Cardiac septum (tissue), 1 donor: ENCODE measurements at places on chromosomes 12 and 14.

DNA sequence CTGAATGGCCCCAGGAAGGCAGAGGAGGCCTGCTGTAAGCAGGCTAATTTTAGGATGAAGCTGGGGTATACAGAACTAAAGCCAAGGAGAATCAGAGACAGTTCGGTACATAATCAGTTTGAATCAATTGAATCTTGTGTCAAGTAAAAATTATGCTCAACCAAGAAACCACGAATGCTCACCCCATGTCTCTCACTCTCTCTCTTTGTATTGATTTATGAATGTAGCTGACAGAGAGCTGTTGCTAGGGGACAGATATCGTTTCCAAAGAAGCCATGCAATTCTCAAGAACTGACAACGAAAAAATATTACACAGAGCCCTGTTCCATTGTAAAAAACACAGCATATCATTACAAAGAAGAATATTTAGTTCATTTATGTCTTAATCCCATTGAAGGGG, 151.1 kb upstream of the PKP2 start:
- no peak for DNase-seq

GRCh38 chr12:108270035-108270848, 68.9 kb downstream of the CMKLR1 start:
- no peak for DNase-seq

DNA sequence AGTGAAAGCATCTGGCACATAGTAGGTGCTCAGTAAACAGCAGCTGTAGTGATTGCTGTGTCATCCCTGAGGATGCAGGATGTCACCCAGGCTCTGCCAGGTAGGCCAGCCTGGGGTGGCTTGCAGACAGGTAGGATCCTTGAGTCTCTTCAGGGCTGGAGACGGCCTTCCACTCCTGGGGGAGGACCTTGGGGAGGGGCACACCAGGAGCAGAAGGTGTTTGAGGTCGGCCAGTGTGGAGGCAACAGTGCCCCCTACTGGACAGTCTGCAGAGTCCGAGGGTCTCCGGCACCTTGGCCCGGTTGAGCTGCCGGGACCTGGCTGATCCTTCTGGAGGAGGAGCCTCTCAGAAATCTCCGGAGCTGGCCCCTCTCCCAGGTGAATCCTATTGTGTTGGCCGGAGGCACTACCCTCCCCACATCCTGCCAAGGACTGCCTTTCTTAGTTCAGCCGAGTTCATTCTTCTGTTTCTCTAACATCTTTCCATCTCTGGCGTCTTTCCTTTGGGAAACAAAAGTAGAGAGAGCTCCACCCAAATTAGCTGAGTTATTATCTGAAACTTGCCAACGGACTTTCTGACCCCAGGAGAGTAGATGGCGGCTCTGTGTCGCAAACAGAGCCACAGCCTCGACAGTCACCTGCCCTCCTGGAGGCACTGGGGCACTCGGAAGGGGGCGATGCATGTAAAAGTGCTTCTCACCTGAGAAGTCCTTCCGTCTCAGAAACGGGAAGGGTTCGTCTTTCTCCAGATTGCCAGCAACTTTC, 41.8 kb upstream of the CLMN start:
- no peak for DNase-seq

- no peak for DNase-seq
These were observed 14.8 kb upstream of the APOF start for GRCh38 chr12:56377310-56377988.

DNA sequence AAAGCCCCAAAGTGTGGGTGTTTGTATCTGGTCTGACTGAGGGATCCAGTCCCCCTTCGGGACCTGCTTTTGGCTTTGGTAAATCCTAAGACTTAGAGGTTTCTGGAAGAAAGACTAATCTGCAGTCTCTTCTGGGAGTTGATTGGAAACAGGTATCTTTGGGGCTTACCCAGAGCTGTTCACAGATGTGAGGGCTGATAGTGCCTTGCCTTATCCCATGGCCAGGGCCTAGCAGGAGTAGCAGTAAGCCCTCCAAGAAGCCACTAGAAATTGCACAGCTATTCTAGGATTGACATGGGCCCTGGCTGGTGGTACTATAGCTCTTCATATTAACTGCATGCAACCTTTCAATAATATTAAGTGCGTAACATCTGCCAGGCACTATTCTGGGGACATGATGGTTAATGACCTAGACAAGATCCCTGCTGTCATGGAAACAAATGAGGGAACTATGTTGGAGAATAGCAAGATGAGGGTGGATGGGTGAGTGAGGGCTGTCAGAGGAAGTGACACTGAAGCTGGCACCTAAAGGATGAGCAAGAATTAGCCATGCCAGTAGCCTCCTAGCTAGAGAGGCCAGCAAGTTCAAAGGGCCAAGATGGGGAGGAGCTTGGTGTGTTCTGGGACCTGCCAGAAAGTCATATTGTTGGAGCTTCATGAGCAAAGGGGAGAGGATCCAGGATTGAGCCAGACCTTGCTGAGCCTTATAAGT, 71.7 kb downstream of the CRADD start:
- no peak for DNase-seq

GRCh38 chr14:21334202-21334906, 49.5 kb downstream of the SUPT16H start:
- DNase-seq, result no peak

DNA sequence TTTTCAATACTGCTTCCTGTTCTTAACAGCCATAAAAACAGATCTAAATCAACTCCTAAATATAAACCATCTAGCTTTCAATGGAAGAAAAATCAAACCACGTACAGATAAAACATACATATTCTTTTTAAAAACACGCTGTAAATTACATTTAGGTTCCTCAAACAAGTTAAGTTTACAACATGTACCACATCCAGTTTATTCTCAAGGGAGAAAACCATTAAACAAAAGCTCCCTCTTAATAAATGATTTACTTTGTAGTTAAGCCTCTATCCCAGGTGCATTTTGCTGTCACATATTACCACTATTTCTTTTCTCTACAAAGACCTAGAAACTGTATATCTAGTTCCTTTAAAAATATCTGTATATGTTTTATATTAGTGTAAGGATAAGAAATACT, 3.1 kb downstream of the NUMB start:
- DNase-seq, result no peak

DNA sequence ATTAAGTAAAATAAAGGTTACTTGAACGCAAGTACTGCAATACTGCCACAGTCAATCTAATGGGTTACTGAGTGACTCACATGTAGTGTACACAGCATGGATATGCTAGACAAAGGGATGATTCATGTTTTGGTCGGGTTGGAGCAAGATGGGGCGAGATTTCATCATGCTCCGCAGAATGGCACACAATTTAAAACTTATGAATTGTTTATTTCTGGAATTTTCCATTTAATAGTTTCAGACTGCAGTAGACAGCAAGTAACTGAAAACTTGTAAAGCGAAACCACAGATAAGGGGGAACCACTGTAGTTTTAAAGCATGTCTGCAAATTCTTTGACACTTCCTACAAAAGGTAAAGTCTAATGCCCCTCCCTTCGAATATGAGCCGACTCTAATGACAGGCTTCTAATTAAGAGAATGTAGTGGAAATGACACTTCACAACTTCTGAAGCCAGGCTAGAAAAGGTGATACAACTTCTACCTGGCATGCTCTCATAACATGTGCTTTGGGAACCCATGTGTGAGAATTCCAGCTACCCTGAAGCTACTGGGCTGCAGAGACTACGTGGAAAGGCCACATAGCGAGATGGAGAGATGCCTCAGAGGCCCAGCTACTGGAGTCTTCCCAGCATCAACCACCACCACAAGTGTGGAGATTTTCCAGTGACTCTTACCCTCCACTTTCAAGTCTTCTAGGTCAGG, 13.9 kb upstream of the TCP11L2 start:
- DNase-seq, result no peak

- DNase-seq, result no peak
These were observed 689.5 kb upstream of the MGAT4C start for GRCh38 chr12:86945685-86946196.

- no peak for DNase-seq
These were observed 114.3 kb downstream of the KSR2 start for GRCh38 chr12:117854339-117855012.

DNA sequence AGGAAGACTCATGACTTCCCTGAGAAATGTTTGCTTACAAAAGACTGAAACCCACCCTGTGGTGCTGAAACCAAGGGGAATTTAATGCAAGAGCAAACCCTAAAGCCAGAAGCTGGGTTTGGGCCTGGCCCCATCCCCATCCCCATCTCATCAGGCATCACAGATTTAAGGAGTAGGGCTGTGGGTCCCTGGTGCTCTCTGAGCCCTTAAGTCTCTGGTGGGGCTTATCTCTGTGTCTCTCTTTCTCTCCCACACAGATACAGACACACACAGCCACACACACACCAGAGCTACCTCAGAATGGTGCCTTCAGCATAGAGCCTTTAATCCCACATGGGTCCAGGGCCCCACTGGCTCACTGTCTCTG, 237.1 kb downstream of the SLC41A2 start:
- DNase-seq, result no peak

- no peak for DNase-seq
These were observed 93.1 kb downstream of the DDHD1 start for GRCh38 chr14:53060046-53060445.

GRCh38 chr12:110649341-110649847, 35.5 kb downstream of the TCTN1 start:
- no peak for DNase-seq

DNA sequence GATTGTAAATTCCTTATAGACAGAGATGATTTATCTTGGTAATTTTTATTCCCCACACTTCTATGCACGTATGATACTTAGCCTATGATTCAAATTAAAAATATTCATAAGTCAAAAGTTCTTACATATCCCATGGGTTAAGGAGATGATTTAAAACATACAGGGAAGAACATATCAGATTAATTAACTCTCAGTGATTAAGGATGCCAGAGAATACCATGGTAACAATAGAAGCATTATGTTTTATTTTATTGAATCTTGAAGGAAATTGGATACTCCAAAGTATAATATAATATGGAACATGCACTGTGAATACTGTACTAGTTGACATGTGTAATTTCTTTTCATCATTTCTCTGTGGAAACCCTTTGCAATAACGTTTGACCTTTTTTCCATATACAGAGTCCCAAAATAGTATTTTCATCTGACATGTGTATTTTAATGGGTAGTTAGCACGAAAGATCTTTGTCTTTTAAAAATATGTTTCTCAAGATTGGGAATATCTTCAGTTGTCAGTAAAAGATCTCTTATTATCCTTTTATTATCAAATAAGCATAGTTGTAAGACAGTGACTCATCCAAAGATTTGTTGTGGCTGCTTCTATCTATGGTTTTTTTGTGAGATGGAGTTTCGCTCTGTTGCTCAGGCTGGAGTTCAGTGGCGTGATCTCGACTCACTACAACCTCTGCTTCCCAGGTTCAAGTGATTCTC, 166.7 kb downstream of the RAD51B start:
- DNase-seq, result no peak

- DNase-seq, result no peak
These were observed 5.8 kb downstream of the KERA start for GRCh38 chr12:91052026-91052425.

DNA sequence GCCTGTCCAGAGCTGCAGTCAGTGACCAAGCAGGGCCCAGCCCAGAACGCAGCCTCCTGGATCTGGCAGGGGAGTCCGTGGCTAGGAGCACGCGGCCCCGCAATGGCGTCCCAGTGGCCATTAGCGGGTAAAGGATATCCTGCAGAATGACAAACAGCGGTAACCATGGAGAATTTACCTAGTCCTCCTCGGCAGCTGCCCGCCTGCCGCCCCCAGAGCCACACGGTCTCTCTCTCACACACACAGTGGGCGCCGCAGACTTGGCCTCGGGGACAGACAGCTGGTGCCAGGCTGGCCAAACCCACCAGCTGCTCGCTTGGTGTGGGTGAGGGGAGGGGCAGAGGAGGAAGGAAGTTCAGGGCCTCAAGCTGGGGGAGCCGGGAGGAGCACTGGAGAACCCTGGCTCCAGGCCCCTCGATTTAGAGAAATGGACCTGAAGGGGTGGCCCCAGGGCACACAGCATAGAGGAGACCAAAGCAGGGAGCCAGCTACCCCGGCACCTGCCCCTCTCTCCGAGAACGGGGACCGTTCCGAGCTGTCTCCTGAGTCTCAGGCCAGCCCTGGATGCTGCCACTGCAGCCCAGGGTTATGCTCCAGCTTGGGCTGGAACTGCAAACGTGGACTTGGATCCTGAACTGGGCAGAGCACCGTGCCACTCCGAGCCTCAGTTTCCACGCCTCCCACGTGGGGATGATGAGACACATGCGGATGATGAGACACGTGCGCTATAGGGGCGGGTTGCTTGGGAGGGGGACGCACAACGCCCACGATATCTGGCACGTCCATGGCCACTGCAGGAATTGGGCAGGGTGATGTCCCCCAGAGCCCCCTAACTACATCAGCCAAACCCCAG, 3.4 kb downstream of the CDK2AP1 start:
- DNase-seq, result no peak

GRCh38 chr12:51941011-51941581, 10.4 kb upstream of the ACVR1B start:
- DNase-seq, result no peak

DNA sequence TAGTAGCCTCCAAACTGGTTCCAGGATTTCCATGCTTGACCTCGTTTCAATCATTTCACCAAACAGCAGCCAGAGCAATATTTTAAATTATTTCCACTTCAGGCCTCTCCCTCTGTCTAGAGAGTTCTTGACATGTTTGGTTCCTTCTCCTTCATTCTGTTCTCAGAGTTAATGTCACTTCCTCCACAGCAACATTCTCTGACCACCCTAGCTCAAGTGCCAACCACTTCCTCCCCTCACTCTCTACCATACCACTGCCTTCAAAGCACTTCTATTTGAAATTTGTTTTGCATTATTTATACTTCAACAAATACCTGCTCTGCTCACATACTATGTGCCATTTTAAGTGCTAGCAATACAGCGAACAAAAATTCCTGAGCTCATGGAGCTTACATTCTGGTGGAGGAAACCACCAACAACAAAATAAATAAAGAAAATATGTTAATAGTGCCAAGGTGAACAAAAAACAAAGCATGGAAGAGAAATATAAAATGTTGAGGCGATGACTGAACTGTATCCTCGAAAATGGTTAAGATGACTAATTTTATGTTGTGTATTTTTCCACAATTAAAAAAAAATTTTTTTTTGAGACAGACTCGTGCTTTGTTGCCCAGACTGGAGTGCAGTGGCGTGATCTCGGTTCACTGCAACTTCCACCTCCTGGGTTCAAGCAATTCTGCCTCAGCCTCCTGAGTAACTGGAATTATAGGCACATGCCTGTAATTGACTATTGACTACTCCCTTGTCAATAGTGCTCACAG, 17.3 kb downstream of the BAZ1A start:
- no peak for DNase-seq

DNA sequence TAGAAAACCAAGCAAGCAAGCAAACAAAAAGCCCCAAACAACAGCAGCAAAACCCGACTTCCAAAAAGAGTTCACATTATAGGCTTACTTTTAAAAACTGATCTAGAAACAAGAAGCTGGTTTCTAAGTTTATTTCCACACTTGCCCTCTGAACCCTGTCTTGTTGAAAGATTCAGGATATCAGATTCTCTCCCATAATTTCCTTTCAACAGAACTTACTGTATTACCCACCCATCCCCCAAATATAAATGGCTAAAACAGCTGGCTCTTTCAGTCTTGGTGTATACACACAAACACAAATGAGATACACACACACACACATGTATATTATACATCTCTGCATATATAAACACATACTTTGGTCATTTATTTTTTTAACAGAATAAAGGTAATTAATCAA, 460.9 kb downstream of the ZFP36L1 start:
- DNase-seq, result no peak

- DNase-seq, result no peak
These were observed 53.9 kb downstream of the DNAH10 start for GRCh38 chr12:123815968-123816367.
